ENCODE measurements at places on chromosomes 2 and 18.

DNA sequence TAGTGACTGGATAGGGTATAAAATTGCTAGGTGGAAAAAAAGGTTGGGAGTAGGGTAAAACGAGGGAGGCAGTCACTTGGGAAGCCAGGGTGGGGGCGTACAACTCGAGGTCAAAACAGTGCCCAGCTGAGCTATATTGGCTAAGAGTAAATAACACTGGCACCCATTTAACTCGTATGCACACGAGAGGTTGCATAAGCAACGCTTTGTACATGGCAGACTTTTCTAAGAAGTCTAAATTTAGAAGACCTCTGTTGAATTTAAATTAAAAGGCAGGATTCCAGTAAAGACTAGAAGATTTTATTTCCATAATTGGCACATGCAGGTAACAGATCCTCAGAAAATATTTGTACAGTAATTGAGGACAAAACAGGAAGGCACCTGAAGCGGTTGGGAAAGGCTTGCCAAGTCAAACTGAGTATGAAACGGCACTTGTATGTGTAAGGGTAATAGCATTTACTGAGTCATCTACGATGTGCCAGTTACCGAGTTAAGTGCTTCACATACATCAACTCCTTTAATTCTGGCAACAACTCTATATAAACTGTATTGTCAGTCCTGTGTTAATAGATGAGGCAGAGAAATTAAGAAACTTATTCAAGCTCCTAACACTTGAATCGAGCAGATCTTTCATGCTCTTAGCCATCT is 1.4 kb upstream of the MALT1 start:
- DNase-seq, result no peak

- no peak for DNase-seq
Measured at GRCh38 chr2:108936076-108936864, 52.8 kb downstream of the EDAR start.

- DNase-seq, result no peak
Measured at GRCh38 chr2:235577404-235578330, 83.8 kb downstream of the AGAP1 start.

DNA sequence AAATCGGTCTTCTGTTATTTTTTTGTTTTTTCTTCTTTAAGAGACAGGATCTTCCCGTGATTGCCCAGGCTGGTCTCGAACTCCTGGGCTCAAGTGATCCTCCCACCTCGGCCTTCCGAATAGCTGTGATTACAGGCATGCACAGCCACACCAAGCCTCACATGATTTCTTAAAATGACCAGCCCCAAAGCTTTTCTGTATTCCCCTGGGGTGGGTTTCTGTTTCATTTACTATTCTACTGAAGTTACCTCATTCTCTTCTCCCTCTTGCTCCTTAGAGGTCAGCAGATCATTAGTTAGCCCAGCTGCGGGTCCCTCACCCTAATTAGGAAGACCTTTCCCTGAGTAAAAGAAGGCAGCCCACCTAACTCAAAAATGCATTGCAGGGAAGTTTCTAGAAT is 27.6 kb downstream of the SLC1A4 start:
- no peak for DNase-seq

GRCh38 chr18:59606193-59607077 is 90.8 kb downstream of the CCBE1 start:
- DNase-seq, result no peak

- no peak for DNase-seq
Measured at GRCh38 chr2:240559286-240559685, 871 bp upstream of the DUSP28 start.

- DNase-seq, result no peak
Measured at GRCh38 chr2:144659731-144660275, 139.9 kb upstream of the ZEB2 start.

- no peak for DNase-seq
Measured at GRCh38 chr18:49285627-49286026, 174.8 kb downstream of the DYM start.

GRCh38 chr2:20934236-20934635 is 109.6 kb downstream of the APOB start:
- no peak for DNase-seq

GRCh38 chr2:172998547-172999272 is 76.9 kb upstream of the MAP3K20 start:
- DNase-seq, result no peak

GRCh38 chr2:231326404-231326803 is 69.1 kb upstream of the B3GNT7 start:
- DNase-seq, result no peak

- no peak for DNase-seq
Measured at GRCh38 chr18:76098674-76099411, 396.2 kb downstream of the ZNF516 start.

DNA sequence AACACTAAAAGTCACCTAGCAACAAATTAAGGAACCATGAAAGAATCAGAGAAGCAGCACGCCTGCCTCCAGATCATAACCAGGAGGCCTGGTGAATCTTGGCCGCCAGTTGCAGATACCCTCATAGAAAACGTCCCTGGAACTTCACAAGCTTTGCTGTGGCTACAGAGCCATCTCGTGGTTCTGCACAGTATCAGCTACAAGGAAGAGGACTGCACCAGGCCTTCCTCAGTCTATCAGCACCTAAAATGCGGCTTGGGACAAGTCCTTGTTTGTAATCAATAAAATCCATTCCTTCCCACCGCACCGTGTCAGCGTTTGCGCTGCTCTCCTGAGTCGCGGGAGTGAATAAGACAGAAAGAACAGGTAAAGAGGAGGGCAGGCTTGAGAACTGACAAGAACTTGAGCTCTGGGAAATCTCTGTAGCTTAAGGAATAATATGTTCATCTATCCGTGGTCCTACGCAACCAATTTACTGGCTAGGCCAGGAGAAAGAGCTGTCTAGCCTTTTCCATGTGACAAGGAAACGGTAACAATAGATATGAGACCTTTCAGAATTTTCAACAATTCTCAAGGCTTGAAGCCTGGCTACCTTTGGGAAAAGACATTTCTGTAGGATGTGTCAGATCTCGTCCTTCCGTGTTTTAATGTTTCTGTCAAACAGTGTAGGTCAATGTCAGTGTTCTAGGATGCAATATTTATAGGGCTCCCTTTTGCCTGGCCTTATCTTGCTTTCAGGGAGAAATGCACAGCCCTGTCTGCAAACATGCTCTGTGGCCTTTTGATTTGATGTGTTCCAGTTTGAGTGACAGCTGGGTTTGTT is 128.5 kb upstream of the RAB12 start:
- DNase-seq, result no peak

DNA sequence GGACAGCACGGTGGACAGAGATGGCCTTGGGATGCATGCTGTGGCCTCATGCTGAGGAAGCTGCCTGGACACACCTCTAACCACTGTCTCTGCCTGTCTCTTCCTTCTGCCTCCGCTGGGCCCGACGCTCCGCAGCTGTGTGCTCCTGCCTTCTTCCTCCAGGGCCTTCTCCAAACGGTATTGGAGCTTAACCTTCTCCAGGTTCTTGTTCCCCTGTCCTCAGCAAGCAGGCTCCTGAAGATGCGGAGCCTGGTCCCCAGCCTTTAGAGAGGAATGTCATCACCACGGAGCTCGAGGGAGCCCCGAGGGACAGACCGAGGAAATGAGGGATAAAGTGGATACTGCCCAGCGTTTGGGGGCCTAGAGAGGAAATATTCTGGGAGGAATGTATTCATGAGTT is 155.1 kb downstream of the DYSF start:
- DNase-seq, result no peak

GRCh38 chr2:120958623-120959366 is 223.1 kb downstream of the GLI2 start:
- peak; percentile 6 for DNase-seq

GRCh38 chr2:68994864-68995263 is 18.1 kb upstream of the ANTXR1 start:
- no peak for DNase-seq

Data from stimulated activated CD4-positive, alpha-beta T cell treated with anti-CD3 and anti-CD28 coated beads, Interleukin-4, amount 100 ng/mL, for 48 hours (primary cell).